Stimulated activated CD4-positive, alpha-beta T cell treated with anti-CD3 and anti-CD28 coated beads, TNF-alpha, amount 100 ng/mL, for 1 hour (primary cell): ENCODE measurements at places on chromosomes 12 and 14.

DNA sequence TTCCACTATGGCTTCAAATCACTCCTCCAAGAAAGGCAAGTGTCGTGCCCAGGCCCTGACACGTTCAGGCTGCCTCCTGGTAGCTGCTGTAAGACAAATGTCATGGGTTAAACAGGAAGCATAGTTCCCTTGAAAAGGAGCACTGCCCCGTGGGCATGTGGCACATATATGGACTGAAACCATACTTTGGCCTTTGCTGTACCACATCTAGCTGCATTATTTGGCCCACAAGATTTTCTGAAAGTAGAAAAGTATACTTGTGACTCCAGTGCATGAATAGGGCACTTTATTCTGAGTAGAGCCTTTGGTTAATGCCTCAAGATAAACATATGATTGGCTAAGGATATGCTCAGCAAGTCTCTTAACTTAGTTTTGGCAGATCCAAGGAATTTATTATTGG lies 218.7 kb upstream of the EGLN3 start:
- DNase-seq, result no peak

GRCh38 chr12:69897744-69898143 lies 72.7 kb downstream of the MYRFL start:
- no peak for DNase-seq

- DNase-seq, result no peak
These were observed 155.6 kb downstream of the DYRK2 start for GRCh38 chr12:67804168-67804567.

- DNase-seq, result no peak
These were observed 5.7 kb downstream of the YBX3 start for GRCh38 chr12:10717410-10717809.
